Head of caudate nucleus (tissue), 42 donors: ENCODE measurements at places on chromosomes 6 and 20.

DNA sequence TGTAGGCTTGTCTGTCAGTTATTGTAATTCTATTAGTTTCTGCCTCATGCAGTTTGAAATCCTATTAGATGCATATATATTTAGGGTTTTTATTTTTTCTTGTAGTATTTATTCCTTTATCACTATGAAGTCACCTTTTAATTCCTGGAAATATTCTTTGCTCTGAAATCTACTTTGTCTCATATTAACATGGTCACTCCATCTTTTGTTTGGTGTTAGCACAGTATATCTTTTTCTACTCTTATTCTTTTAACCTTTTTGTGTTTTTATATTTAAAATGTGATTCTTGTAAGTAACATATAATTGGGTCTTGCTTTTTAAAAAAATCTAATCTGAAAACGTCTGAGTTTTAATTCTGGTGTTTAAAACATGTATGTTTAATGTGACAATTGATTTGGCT is 121.6 kb downstream of the GJA10 start:
- DNase-seq: no peak

GRCh38 chr20:19757487-19758132 is 448 bp upstream of the RIN2 start:
- DNase-seq: peak; percentile 76

- DNase-seq: no peak
Measured at GRCh38 chr6:53369876-53370515, 21.2 kb upstream of the ELOVL5 start.

- DNase-seq: peak; percentile 79
Measured at GRCh38 chr6:114108119-114109002, 137.4 kb upstream of the HDAC2 start.

- no peak for DNase-seq
Measured at GRCh38 chr6:126764104-126764503, 354.4 kb upstream of the RSPO3 start.

- no peak for DNase-seq
Measured at GRCh38 chr6:155038104-155038503, 43.0 kb downstream of the TIAM2 start.

GRCh38 chr20:33727806-33728205 is 4.0 kb upstream of the ZNF341 start:
- no peak for DNase-seq

GRCh38 chr6:78110641-78111040 is 457.8 kb downstream of the MEI4 start:
- no peak for DNase-seq

DNA sequence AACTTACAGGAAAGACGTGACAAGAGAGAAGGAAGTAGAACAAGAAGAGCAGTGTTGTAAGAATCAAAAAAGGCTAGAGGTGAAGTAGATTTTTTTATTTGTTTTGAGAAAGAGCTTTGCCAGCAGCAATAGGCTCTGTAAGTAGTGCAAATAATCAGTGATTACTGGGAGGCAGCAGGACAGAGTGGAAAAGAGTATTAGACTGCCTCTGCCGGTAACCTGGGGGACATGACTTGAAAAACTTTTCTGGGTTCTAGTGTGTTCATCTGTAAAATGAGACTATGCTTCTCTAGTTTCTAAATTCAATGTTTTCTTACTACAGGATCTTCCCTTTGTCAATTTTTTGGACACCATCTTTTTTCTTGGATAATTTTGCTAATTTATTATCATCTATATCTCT is 5.8 kb upstream of the IRAK1BP1 start:
- no peak for DNase-seq

- no peak for DNase-seq
Measured at GRCh38 chr6:2950713-2951112, 20.7 kb downstream of the SERPINB6 start.

DNA sequence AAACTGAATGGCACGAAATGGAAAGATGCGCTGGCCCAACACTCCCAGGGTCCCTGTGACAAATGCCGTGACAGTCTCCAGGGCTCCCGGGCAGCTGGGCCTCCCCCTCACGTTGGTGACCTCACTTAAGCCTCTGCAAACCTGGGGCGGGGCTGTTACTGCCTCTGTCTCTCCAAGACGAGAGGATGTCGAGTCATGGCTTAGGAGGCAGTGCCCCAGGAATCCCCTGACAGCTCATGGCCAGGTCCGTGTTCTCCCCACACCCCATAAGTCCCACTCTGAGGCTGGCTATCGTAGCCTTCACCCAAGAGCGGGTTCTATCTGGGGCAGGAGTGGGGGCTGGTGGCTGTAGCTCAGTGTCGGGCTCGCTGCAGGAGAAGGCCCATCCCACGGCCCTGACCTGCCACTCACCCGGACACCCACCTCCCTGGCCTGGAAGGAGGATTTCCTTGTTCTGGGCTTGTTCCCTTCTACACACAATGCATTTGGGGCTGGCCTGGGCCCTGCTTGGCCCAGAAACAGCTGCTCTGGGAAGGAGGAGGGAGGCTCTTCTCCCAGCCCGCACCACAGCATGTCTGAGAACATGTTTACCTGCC is 5.6 kb upstream of the RPS21 start:
- no peak for DNase-seq

DNA sequence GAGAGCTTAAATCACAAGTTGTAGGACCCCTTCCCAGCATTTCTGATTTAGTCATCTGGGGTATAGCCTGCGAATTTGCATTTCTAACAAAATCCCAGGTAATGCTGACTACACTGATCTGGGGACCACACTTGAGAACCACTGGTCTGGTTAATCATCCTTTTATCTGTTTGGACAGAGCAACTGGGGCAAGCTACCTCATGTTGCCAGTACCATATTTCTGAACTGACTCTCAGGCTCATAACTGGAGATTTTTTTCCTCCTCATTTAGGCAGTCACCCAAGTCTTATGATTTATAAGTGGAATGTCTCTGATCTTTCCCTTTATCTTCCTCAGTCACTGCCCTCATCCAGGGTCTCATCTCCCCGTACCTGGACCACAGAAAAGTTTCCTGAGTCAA is 12.0 kb upstream of the GTF3C6 start:
- DNase-seq: no peak
